Stimulated activated CD4-positive, alpha-beta T cell treated with anti-CD3 and anti-CD28 coated beads, Interleukin-15, amount 100 ng/mL, for 1 hour (primary cell): ENCODE measurements at places on chromosomes 4 and X.

GRCh38 chr4:124468360-124468759, 244.2 kb downstream of the ANKRD50 start:
- no peak for DNase-seq

DNA sequence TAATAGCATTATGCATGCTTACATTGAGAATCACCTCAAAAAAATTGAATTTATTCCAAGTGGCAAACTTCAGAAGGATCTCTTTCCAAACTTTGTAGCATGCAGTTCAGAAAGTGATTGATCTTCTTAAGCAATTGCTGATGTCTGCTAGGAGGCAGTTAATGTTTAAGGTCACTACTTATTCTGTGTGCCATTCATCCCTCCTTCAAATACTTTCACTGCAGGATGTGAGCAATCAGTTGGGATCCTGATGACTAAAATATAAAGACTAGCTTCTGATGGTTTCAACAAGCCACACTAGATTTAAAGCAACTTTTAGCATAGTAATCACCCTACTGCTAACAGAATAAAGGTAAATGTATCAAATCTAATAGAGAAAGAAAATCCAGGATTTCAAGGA, 414.1 kb downstream of the ADGRL3 start:
- no peak for DNase-seq

- peak; percentile 88 for DNase-seq
These were observed at the start of gene CEP135 for GRCh38 chr4:55948726-55949481. CEP135 (plus strand) TSS chr4:55948945; CDS start chr4:55952131, 3,186 bp downstream.

- no peak for DNase-seq
These were observed 680.7 kb upstream of the GRID2 start for GRCh38 chr4:91622925-91623602.
